ENCODE measurements at places on chromosomes 5 and 9. TPM values are rescaled to one million over a fixed set of nuclear protein-coding genes. Genes with fewer than 3 reads are reported as not detected.

The SLC45A2 gene
- total RNA-seq, result 0.14 TPM

The MED22 gene
- total RNA-seq, result 9.5 TPM

The IFNA21 gene
- not detected for total RNA-seq

The CDH9 gene
- total RNA-seq, result 0.18 TPM

The ELP1 gene
- 27.4 TPM for total RNA-seq

The PFN3 gene
- total RNA-seq, result not detected

The ZNF366 gene
- total RNA-seq, result not detected

The PRRC1 gene
- total RNA-seq, result 50.2 TPM

The PCDHB2 gene
- total RNA-seq, result 1.6 TPM

The ECSCR gene
- total RNA-seq, result 0.14 TPM

The ITGA1 gene
- total RNA-seq, result 40.2 TPM

The ARHGEF37 gene
- total RNA-seq, result 0.57 TPM

The TRPM3 gene
- 0.85 TPM for total RNA-seq

The RALGPS1 gene
- total RNA-seq, result 1.7 TPM

The KCNMB1 gene
- total RNA-seq, result not detected
